Psoas muscle (tissue), 8 donors: ENCODE measurements at places on chromosomes 5 and 9. TPM values are rescaled to one million over a fixed set of nuclear protein-coding genes. Genes with fewer than 3 reads are reported as not detected.

GRCh38 chr5:178849316-178849715 lies 10.4 kb upstream of the ZNF354B start:
- DNase-seq = no peak

DNA sequence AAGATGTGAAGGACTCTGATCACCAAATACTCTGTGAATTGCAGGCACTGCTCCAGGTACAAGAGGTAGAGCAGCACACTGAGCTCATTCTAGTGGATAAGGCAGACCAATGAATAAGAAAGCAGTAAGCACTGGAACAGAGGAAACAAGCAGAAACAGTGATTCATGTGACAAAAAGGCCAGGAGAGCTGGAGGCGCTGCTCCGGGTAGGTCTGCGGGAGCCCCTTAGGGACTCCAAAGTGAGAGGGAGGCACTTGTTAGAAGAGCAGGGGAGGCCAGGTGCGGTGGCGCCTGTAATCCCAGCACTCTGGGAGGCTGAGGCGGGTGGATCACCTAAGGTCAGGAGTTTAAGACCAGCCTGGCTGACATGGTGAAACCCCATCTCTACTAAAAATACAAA lies 231.6 kb upstream of the NFIL3 start:
- DNase-seq = no peak

DNA sequence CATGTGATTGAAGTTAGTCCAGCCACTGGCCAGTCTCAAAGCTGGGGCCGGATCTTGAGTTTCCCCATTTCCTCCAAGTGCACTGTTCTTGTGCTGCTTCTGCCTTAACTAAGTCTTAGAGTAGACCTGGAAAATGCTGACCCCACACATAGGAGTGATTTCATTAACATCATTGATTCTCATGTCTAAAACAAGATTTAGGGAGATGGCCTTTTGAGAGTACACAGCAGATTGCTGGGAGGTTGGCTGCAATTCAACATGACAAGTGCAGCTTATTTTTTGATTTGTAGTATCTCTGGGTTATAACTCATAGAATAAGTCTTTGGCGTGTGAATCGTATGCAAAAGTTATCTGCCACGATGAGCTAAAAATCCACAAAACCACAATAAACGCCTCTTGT lies 131.0 kb downstream of the CMYA5 start:
- no peak for DNase-seq

GRCh38 chr9:20753761-20754160 lies 69.7 kb downstream of the FOCAD start:
- DNase-seq = no peak

DNA sequence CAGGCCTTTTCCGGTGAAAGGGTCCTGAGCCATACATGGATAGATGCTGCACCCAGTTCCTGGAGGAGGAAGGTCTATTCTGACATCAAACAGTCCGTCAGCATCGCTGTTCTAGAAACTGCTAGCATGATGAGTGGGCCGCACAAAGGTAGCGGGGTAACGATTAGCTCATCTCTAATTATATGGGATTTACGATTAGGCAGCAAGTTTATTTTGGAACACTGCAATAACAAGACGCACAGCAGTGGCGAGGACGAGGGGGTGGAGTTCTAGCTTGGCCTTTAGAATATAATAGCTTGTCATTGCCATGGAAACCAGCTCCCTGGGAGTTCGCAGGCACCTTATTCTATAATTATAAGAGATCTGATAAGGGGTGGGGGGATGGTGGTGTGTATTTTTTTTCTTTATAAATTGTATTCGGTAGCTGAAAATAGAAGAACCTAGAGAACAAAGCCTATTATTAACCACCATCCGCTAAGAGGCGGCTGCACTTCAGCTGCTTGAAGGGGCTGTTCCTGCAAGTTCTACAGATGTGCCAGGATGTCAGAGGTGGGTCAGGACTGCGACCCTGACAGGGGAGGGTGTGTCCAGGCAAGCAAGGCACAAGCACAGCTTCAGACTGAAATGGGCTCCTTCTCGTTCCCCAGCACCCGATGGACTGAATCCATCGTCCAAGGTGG lies 311.0 kb downstream of the AGTPBP1 start:
- DNase-seq = no peak

GRCh38 chr9:125755340-125755739 lies 8.2 kb downstream of the PBX3 start:
- DNase-seq = no peak

DNA sequence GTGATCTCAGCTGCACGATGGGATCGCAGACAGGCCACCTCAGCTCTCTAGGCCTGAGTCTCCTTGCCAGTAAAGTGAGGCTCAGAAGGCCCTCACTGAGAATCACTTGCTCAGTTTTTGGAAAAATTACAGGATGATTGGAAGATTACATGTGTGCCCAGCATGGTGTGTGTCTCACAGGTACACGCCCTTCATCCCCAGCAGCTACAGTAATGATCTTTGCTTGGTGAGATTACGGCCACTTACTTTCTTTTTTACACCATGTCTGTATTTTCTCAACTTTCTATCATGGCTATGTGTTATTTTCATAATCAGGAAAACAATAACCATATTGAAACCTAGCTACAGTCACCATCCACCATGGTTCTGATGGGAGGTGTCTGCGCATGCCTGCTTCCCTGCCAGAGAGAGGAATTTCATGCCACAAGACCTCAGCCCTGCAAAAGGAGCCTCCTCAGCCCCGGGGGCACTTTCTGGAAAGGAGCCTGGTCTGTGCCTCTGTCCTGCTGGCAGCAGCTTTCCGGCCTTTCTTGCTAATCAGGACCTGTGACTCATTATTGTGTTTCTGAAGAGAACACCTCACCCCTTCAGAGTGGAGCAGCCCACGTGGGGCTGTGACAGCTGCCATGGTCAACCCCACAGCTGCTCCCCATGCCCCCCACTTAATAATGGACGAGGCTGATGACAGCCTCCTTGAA lies 64.2 kb upstream of the OLFM1 start:
- DNase-seq = no peak

- no peak for DNase-seq
These were observed 141.7 kb upstream of the PRLR start for GRCh38 chr5:35371951-35372426.

DNA sequence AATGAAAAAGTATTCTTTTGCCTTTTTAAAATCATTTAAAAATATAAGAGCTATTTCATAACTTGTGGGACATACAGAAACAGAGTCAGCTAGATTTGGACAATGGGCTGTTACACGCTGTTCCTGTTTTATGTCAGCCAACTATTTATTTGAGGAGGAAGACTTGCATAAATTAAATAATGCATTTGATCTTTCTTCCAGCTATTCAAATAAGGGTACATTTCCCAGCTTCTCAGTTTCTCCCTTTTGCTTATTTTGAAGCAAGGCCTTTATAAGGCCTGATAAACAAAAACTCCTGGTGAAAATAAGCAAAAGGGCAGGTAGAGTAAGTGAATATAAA lies 6.5 kb downstream of the STOM start:
- no peak for DNase-seq

- DNase-seq = no peak
These were observed 173.6 kb upstream of the IER5L start for GRCh38 chr9:129351642-129352145.

DNA sequence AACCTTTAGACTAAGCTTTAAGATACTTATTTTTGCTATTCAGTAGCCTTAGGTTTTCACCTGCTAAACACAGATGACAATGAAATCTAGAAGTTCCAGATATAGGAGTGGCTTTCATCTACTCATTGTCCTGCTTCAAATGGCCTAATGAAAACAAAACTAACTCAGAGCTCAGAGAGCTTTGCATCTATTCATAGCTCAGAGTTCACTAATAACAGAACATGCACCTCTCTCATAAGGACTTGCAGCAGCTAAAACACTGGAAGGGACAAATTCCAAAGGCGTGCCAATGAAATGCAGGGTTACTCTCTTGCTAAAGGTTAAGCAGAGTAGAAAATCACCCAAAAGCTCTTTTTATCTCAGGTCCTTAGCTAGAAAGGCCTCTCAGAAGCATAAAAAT lies 29.0 kb downstream of the SLC31A2 start:
- no peak for DNase-seq

- no peak for DNase-seq
These were observed 119.9 kb upstream of the ANKRD55 start for GRCh38 chr5:56352808-56353590.

- DNase-seq = no peak
These were observed 1271.3 kb downstream of the EFNA5 start for GRCh38 chr5:106399391-106399790.

- DNase-seq = peak; percentile 57
These were observed 13.6 kb downstream of the ARHGAP26 start for GRCh38 chr5:142783601-142784341.

- no peak for DNase-seq
These were observed 107.9 kb upstream of the RAPGEF1 start for GRCh38 chr9:131847665-131848354.

DNA sequence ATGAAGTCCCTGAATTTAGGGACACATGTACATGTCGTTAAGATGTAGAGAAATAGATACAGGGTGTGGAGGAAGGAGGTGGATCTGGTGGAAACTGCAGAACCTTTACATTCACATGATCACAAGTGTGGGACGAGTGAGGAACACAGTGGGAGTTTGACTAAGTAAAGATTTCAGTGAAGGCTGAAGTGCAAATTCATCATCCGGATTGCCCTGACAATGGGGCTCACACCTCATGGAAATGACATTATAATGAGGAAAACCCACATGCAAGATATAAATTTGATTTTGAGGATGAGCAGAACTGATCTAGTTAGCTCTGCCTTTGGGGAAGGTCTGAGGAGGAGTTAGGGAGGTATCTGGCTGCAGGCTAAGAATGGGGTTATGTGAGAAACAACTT lies 173.9 kb downstream of the FSTL4 start:
- no peak for DNase-seq

Gene COL15A1
- polyA plus RNA-seq = 7.5 TPM

Gene UNC5A
- polyA plus RNA-seq = not detected

Gene SLC25A48
- polyA plus RNA-seq = 5.6 TPM

Gene FAM221B
- polyA plus RNA-seq = not detected

Gene DBH
- polyA plus RNA-seq = 0.04 TPM

Gene ANKHD1
- polyA plus RNA-seq = 57.1 TPM

Gene SEMA4D
- polyA plus RNA-seq = 22.3 TPM

Gene GIN1
- polyA plus RNA-seq = 8.9 TPM
